ENCODE measurements at places on chromosomes 12 and 14. TPM values are rescaled to one million over a fixed set of nuclear protein-coding genes. Genes with fewer than 3 reads are reported as not detected.

Gene COX8C
- not detected for total RNA-seq

Gene CAPZA3
- total RNA-seq: 0.14 TPM

Gene MMP14
- 348 TPM for total RNA-seq

Gene CACNA1C
- total RNA-seq: 5.0 TPM

Gene EID3
- 7.1 TPM for total RNA-seq

Measured in smooth muscle cell of bladder (primary cell).